ENCODE measurements at places on chromosomes 7 and 10.

GRCh38 chr7:150336746-150337145, 4.7 kb downstream of the RARRES2 start:
- no peak for DNase-seq

- DNase-seq, result no peak
These were observed 28.4 kb upstream of the VWDE start for GRCh38 chr7:12431886-12432556.

GRCh38 chr10:33674491-33674890, 340.0 kb upstream of the NRP1 start:
- DNase-seq, result no peak

- no peak for DNase-seq
These were observed 2.0 kb downstream of the CYP26C1 start for GRCh38 chr10:93062514-93063143.

DNA sequence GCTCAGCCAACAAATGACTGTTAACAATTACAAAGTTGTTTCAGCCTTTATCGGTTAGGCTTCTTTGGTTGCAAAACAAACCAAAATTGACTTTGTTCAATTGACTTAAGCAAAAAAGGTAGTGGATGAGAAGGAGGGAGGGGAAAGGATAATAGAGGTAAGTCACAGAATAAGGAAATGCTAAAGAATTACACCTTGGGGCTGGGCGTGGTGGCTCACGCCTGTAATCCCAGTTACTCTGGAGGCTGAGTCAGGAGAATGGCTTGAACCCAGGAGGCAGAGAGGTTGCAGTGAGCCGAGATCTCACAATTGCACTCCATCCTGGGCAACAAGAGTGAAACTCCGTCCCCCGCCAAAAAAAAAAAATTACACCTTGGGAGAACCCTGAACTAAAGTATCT, 41.4 kb downstream of the AHCYL2 start:
- no peak for DNase-seq

DNA sequence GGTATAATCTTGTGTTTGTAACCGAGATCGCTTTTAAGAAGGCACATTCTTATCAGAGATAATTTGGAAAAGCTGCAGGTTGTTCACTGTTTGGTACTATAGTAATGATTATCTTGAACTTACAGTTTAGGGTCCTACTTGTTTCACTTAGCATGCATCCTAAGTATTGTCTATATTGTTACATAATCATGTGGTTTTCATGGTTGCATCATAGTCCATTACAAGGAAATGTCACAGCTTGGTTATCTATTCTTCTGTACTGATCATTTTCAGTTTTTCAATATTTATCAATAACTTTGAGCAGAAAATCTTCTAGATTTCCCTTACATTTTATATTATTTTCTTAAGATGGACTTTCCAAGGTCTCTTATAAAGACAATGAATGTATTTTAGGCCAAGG, 116.3 kb downstream of the PLPP4 start:
- no peak for DNase-seq
